ENCODE measurements at places on chromosomes 1 and 21. TPM values are rescaled to one million over a fixed set of nuclear protein-coding genes. Genes with fewer than 3 reads are reported as not detected.

The DMRTB1 gene
- not detected for total RNA-seq

The TXNIP gene
- 0.26 TPM for total RNA-seq

The GJB5 gene
- not detected for total RNA-seq

The PTGS2 gene
- 10.0 TPM for total RNA-seq

The OR2T33 gene
- total RNA-seq: not detected

The ZC3H12A gene
- 16.2 TPM for total RNA-seq

The NEGR1 gene
- not detected for total RNA-seq

The CSDE1 gene
- total RNA-seq: 163 TPM

The GBP2 gene
- 0.69 TPM for total RNA-seq

The DBT gene
- 3.5 TPM for total RNA-seq

The TRAF3IP3 gene
- total RNA-seq: not detected

The OLIG2 gene
- not detected for total RNA-seq

The MIS18A gene
- total RNA-seq: 16.8 TPM

The BARHL2 gene
- not detected for total RNA-seq

The TSPEAR gene
- not detected for total RNA-seq

The PPFIA4 gene
- total RNA-seq: 0.40 TPM

The CDK18 gene
- total RNA-seq: 1.1 TPM

The PRCC gene
- total RNA-seq: 81.1 TPM

The CCDC27 gene
- not detected for total RNA-seq

The TMCC2 gene
- total RNA-seq: 3.3 TPM

The C8B gene
- total RNA-seq: not detected

The WDR64 gene
- total RNA-seq: not detected

The NGF gene
- total RNA-seq: 4.2 TPM

The MYCL gene
- total RNA-seq: 1.4 TPM

The VAMP3 gene
- total RNA-seq: 63.1 TPM

The WASF2 gene
- 52.2 TPM for total RNA-seq

The PLCH2 gene
- total RNA-seq: 0.36 TPM

The FCGR2B gene
- total RNA-seq: not detected

The MROH9 gene
- not detected for total RNA-seq

The EPRS1 gene
- total RNA-seq: 84.4 TPM

The SHISAL2A gene
- not detected for total RNA-seq

The MLLT11 gene
- 19.0 TPM for total RNA-seq

The TMEM51 gene
- 43.6 TPM for total RNA-seq

The C1orf87 gene
- total RNA-seq: not detected

The ZBTB8OS gene
- total RNA-seq: 36.2 TPM
